Stimulated activated CD8-positive, alpha-beta memory T cell treated with anti-CD3 and anti-CD28 coated beads, Interleukin-7, amount 100 ng/mL, for 48 hours (primary cell): ENCODE measurements at places on chromosomes 1 and 21.

DNA sequence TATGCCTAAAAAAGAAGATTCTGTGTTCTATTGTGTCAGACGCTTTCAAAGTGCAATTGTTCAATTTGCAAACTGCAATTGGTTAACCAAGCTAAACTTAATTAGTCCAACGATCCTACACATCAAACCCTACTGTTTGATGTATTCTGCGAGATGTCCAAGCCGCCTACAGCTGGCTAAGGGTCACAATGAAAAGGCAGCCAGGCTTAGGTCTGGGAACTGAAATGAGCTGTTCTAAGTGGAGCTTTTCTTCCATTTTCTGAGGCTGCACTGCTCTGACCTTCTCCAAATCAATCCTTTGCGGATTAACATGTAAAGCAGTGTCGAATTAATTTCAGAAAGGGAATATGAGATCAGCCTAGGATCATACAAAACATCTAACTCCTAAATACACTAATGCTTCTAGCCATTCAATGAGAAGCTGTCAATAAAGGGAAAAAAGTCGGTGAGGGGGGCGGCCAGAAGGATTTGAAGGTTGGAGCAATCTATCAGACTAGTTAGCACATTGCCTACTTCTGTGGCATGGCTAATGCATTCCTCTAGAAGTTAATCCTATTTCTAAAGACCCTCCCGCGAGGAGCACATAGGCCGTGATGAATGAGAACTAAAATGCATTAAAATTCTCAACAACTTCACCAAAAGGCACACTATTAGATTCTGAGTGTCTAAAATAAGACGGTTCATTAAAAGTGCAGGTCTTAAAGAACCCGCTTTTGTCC is 119.0 kb downstream of the SIM2 start:
- no peak for DNase-seq

DNA sequence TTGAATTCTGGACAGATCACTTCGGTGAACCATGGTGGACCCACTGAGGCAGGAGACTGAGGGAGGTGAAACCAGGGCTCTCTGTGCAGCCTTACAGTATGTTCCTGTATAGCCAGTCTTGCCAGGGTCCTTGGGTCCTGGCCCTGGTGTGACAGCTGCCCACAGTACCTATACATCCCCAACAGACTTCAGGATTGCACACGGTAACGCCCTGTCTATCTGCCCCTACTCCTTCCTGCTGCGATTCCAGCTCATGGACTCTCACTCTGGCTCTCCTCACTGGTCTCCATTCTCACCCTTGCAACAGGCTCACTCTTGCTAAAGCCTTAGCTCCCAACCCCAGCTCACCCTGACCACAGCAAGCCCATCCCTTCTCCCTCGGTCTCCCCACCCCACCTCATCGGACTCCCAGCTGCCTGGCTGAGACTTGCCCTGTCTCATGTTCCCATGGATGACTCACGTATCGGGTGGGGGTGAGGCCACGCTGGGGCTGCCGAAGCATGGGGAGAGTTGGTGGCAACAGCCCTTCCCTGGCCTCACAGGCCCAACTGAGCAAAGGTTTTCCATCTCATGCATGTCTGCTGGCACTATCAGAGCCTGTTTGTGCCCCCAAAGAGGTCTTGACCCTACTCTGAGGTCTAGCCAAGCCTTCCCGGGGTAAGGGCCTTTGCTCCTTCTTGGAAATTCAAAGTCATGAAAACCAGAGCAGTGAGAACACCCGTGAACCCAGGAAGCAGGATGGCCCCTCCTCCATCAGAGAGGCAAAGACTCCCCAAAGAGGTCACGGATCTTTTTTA is 7.1 kb downstream of the PHLDA3 start:
- DNase-seq = no peak

- no peak for DNase-seq
Measured at GRCh38 chr1:50930193-50930592, 29.9 kb downstream of the FAF1 start.

GRCh38 chr21:27365394-27365793 is 398.5 kb upstream of the ADAMTS5 start:
- DNase-seq = no peak

GRCh38 chr1:34978921-34979320 is 6.2 kb downstream of the TMEM35B start:
- no peak for DNase-seq

GRCh38 chr21:42315296-42315891 is at the start of gene TFF3:
TFF3 (minus strand) TSS chr21:42315409; CDS start chr21:42315374, 35 bp downstream.
- no peak for DNase-seq
